ENCODE measurements at places on chromosomes 7 and 10. TPM values are rescaled to one million over a fixed set of nuclear protein-coding genes. Genes with fewer than 3 reads are reported as not detected.

Gene ARID5B
- total RNA-seq: 126 TPM

- no peak for DNase-seq
Measured at GRCh38 chr7:94763268-94763667, 107.3 kb upstream of the SGCE start.

DNA sequence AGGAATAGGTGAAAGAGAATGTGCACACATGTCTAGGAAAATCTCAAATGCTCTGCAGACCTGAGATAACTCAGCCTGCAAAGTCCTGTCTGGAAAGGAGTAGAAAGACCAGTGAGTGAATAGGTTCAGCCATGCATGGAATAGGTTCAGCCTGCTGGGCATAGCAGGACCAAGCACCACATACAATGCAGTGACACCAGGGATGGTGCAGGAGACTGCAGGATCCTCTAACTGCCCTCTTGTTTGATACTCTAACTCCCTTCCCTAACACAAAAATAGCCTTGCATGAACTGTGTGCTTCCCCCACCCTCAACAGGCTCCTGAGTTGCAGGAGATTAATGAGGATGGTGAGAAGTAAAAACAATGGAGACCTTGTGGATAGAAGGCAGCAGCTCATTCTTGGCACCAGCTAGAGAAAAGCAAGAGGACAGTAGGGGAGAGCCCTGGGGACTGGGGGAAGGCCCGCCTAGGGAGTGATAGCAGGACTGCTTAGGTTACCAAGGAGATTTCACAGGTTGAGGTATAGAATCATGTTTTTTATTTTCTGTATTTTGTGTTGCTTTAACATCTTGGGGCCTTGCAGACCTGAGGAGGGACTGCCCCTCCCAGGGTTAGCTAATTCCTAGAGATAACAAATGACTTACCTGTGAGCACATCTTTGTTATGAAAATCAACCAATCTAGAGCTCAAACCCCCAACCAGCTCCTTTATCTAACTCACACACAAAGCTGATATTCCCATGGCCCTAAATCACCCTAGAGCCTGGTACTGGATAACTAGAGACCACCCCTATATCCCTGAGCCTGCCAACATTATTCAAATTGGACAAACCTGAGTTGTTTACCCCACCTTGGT, 187.8 kb downstream of the PLPP4 start:
- no peak for DNase-seq

DNA sequence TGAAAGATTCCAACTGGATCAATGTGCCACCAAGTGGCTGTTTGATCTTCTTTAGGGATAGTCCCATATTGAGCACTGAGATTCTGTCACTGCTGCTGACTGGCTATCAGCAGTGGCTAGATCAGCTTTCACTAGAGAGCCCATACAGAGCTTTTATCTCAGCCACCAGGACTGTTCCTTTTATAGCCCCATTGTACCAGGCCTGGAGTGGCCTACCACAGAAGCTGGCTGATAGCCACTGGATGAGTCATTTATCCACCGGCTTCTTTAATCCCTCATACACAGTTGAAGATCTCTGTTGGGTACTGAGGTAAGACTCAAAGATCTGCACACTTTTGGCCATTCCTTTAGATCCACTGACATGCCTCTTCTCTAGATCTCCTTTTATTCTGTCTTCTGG, 1101.1 kb downstream of the SORCS3 start:
- DNase-seq: no peak

DNA sequence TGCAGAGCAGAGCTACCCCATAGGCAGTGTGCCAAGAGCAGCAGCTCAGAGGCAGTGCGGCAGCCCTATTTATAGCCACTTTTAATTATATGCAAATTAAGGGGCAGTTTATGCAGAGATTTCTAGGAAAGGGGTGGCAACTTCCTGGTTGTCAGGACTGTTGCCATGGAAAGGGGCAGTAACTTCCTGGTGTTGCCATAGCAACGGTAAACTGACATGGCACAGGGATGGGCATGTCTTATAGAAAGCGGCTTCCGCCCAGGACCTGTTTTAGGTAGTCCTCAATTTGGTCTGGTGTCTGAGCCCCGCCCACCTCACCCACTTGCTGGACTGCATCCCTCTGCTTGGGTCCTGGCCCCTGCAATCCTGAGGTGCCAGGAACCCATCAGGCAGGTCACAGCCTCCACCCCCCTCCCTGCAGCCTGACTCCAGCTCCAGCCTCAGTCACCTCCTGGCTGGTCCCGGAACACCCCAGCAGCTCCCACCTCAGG, 115.8 kb downstream of the TMEM130 start:
- DNase-seq: no peak

DNA sequence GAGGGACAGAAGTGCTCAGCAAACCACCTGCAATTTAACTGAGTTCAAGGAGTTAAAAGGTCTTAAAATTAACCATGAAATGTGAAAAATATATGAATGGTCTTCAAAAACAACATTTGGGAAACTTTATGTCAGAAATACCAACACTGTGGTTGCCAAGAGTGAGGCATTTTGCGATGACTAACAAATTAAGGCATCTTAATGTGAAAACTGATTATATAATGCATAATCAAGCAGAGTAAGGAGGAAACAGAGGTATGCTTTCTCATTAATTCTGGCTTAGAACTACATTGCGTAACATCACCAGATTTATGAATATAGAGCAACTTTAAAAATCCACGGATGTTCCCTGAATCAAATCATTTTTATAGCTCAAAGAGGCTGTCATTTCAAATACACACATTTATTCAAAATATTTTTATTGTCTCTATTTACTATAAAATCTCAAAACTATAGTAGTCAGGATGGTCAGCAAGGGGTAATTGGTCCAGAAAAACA, 335.5 kb downstream of the LRRTM3 start:
- no peak for DNase-seq

Gene TWIST1
- 7.1 TPM for total RNA-seq

- no peak for DNase-seq
Measured at GRCh38 chr7:76048668-76048988, 722 bp downstream of the MDH2 start.

Gene DNAJC30
- total RNA-seq: 11.7 TPM

DNA sequence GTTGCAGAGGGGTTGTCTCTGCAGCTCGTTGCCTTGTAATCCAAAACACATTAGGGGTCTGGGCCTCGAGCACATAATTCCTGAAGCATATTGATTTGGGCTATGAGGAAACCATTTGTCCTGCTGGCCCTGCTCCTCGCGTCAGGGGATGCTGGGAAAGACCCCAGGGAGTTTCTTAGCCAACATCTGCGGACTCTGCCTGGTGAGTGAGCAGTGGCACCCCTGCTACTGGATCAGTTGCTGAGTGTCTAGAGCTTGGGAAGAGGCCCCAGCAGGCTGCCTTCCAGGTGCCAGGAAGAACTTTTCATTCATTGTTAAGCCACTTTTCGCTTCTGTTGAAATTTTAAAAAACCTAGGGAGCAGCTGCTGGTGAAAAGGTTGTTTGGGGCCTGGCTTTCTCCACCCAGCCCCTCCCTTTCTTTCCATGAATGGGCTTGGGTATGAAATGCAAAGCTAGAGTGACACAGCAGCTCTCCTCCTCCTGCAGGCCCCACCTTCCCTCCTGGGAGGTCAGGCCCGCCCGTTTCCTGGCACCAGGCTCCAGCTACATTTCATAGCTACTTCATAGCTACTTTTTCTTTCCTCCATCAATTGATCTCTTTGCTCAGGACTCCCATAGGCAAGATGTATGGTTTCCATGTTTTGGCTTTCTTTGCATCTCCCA, 26.8 kb downstream of the TACR2 start:
- no peak for DNase-seq

- no peak for DNase-seq
Measured at GRCh38 chr7:14095233-14095950, 105.9 kb upstream of the ETV1 start.

DNA sequence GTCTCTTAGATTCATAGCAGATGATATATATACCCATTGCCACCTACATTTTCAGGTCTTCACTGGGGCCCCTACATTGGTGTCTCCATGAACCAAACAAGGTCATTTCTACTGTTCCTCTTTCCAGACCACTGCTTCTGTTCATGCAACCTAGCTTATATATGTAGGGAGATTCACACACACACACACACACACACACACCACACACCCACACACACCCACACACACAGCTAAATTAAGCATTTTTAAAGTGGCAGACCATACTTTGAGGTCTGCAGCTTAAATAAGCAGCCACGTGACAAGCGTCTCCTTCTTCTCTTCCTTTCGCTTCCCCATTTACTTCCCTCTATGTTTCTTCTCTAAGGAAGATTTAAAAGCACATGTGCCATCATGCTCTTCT, 70.0 kb upstream of the CC2D2B start:
- no peak for DNase-seq

DNA sequence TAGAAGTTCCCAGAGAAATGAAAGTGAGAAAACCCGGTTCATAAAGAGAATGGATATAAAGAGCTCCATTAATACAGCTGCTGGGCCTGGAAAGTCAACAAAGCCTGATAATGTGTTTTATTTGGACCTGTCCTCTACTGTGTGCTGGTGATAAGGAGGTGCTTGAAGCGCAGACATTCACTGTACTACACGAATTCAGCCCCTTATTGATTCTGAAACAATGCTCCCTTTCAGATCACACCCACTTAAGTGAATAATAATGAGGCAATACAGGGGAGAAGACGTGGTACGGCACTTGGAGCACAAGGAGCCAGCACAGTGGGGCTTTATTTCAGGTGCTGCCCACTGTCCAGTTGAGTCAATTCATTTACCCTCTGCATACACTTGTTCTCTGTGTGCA, 260.8 kb downstream of the FGFR2 start:
- DNase-seq: no peak

DNA sequence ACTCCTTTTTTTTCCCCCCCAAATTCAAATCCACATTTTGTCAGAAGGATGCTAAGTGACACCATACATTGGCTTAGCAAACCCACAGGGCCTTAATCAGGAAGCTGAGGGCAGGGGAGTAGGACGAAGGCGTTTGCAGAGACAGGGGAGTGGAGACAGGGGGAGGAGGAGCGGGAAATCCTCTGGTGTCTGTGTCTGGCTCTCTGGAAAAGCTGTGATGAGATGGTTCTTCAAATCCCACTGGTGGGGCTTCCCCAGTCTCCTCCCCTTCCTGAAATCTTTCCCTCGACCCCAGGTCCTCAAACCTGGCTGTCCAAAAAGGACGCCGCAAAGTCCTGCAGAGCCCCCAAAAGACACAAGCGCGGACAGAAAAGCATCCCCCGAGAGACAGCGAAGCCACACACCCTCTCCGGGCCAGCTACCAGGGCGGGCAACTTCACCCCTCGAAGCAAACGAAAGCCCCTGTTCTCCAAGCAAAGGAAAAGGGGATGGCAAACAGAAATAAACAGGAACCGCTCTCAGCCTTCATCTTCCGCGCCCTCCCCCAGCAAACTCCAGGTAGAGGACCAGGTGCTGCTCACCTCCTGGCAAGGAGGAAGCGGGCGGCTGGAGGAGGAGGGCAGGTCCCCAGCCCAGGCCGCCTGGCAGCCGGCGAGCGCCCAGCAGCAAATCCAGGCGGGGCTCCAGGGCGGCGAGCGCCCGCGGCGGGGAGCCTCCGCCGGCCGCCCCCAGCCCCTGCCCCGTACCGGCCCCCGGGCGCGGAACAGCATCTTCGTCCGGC, 520 bp downstream of the ELAPOR2 start:
- no peak for DNase-seq

Gene NAT16
- total RNA-seq: not detected

Gene GPR26
- not detected for total RNA-seq

Gene TRPV5
- total RNA-seq: not detected

DNA sequence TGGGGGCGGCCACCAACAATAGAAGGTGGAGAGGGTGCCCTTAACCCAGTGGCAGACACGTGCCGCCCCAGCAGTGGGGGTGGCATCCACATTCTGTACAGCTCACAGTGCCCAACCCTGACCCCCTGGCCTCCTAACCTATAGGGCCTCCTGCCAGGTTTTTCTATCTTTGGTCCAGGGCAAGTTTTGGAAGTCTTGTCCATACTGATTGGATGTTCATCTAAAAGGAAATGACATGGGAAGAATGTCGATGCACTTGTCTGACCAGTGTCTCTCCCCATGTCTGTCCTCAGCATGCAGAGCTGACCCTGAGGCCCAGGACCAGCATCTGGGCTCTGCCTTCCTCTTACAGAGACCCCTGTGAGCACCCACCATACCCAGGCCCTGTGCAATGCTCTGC, 32.3 kb upstream of the ANTXRL start:
- no peak for DNase-seq

DNA sequence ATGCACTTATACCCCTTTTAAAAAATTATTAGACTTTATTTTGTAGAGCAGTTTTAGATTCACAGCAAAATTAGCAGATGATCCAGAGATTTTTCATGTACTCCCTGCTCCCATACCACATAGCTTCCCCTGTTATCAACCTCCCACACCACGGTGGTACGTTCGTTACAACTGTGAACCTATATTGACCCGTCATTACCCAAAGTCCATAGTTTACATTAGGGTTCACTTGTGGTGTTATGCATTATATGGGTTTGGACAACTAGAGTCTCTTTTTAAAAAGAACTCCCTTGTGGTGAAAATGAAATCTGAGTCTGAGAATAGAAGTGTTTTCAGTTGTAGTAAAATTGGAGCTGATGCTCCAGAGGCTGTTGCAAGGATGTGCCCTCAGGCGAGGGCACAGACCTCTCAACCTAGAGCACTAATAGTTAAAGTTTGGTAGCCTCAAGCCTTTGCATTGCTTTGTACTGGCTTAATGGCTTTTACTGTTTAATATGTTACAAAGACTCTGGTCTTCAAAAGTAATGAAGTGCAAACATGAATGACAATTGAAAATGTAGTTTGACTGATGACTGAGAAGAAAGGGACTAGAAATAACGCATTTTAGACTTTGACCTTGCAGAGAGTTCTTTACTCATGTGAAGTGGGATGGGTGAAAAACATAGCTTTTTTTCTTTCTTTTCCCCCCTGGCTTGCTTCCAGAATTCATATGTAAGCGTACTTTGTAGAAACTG, 30.6 kb upstream of the CSTF2T start:
- DNase-seq: no peak

DNA sequence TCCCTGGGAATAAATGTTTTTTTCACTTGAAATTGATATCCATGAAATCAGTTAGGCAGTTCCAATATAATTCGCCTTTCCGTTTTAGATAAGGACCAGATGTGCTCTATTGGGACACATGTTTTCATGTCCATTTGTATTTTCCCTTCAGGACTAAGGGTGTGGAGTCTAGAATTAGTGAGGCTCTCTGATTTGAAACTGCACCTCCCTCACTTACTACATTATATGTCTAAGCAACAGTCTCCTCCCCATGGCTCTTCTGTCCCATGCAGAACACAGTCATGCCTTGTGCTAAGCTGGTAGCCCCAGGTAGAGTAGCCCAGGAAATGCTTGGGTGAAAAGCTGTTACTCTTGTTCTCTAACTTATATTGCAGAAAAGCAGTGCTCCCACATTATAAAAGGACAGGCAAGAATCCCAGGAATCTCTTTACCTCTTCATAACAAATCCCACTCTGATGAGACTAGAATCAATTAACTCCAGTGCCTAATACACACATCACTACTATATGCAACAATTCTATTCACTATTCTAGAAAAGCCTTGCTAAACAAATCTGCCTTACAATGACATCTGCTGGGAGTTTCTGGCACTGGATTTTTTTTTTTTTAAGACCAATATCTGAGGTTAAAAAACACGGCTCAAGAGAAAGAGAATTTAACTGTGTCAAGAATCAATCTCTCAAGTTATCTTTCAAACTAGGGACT, 293.9 kb downstream of the SNX13 start:
- DNase-seq: no peak

GRCh38 chr10:125757742-125758141, 17.9 kb downstream of the MMP21 start:
- no peak for DNase-seq

Data from mesenteric fat pad (tissue), 1 donor.